ENCODE measurements at places on chromosomes 4 and X.

- no peak for DNase-seq
These were observed 117.9 kb downstream of the SH3RF1 start for GRCh38 chr4:169152899-169153298.

GRCh38 chrX:30577362-30577991 is at the start of gene TASL:
TSS of gene TASL (minus strand) at chrX:30577766. CDS start at chrX:30560355, 17,411 bp downstream.
- DNase-seq: no peak

GRCh38 chr4:183840311-183840710 is 64.8 kb upstream of the STOX2 start:
- peak; percentile 56 for DNase-seq

GRCh38 chr4:185598846-185599552 is 63.7 kb upstream of the PDLIM3 start:
- DNase-seq: no peak

DNA sequence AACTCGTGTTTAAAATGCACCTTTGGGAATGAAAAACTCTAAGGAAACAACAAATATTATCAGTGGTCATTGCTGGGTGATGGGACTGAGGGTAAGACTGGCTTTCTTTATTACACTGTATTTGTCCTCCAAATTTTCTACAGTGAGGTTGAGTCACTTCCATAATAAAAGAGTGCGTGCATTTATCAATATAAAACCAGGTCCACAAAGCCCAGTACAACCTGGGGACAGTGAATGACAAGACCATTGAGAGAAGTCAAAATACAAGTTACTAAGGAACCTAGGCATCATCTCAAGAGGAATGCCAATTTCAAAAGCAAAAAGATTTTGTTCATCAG is 76.4 kb downstream of the MAGED4 start:
- DNase-seq: no peak

DNA sequence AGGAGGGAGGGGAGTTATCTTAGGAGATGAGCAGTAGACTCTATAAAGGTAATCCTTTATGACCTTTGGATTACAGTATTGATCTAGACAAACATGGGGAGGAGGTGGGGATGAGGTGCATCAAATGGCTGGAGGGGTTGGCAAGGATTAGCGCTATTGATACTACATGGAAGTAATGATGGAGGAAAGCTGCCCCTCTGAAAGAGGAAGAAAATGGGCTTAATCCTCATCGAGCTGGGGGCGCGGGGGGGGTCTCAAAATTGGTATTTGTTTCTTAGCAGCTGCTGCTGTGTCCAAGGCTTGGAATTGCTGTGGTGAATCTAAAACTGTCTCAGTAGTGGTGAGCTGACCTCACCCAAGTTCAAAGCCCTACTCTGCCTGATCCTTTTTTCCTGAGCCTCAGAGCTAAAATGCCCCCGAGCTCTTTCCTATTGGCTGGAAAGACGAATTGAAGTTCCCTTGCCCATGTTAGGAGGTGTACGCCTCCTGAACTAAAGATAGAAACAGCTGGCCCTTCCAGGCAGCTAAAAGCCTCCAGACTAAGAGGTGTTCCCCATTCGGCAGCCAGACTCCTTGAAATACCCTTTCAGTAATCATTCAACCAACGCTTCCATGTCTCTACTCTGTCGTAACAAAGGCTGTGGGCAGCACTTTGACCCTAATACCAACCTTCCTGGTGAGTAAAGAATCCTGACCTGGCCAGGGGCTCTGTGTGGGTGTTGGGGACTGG is at the start of gene ITGB1BP2:
Gene ITGB1BP2 (plus strand): TSS at position 556 of the 730 bp plus-strand sequence. CDS start 57 bp downstream, at position 613.
- DNase-seq: no peak

DNA sequence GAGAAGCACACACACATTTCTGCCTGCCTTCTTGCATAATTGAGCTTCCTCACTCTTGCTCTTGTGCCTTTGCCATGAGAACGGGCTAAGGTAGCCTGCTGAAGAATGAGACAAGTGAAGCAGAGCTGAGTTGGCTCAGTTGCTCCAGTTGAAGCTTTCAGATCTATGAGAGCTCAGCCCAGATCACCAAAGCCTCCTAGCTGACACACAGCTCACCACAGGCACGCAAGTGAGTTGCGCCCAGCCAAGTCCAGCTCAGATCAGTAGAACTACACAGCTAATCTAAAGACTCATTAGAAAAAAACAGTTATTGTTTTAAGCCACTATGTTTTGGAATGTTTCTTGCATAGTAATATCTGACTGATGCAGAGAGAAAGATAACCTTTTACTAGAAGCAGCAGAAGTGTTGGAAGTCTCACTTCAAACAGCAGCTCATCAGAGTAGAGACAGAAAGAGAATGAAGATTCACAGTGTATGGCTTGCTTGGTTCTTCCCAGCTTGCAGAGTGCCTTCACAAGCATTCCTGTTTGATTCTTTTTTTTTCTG is 362.4 kb downstream of the MID1IP1 start:
- no peak for DNase-seq

DNA sequence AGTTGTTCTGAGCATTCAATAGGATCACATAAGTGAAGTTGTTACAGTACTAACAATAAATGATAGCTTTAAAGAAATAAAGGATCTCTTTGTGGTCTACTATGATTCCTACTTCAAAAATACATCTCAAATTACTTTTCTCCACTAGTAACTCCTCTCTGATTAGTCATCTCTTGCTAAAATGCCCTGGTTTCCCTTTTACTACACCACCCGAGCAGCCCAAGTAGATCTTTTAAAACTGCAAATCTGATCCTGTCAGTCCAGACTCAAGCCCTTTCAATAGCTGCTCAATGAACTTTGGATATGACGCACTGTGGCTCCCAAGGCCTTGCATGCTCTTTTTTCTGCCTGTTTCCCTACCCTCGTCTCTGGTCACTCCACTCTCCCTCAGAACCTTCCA is 97.5 kb downstream of the MAOA start:
- no peak for DNase-seq

DNA sequence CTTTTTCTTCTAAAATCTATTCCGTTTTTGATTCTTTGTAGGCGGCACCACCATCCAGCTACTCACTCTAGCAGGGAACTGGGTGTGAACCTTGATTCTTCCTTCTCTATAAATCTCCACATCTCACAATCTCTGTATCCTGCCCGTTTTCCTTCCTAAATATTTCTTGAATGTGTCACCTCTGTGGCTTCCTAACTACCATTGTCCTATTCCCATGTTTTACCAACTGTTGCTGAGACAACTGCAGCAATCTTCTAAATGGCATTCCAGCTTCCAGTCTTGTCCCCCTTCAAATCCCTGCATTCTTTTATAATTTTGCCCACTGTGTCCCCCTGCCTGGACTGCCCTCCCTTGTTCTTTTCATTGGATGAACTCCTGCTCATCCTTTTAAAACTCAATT is 641.3 kb downstream of the RPA4 start:
- no peak for DNase-seq

DNA sequence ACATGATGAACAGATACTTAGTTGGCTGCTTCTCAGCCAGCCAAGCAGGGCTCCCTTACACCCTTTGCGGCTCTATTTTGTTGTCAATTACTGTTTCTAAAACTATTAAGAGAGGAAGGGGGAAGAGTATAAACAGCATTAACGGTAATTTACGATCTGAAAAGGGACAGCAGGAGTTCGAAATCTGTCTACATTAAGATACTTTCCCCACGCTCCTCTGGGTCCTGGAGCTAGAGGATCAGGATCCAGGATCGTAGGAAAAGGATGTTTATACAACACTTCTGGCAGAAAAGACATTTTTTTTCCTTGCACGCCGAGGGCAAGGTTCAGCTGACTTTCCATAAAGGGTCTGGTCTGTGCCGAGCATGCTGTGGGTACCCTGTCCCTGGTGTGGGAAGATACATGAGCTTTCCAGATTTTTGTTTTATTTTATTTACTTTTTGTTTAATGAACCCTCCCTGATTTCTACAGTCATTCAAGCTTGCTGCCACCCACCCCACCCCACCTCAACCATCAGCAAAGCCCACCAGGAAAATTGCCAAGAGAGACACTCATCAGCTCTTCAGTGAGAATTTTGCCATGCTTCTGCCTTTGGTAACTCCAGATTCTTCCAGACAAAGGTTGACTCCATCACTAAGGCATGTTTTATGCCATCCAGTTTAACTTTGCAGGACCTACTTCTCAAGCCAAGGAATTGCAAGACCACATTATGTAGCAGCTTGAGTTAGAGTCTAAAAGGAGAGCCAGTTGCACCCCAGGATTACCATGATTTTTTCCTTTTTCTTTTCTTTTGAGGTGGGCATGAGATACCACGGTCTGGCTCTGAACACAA is 188.1 kb downstream of the QDPR start:
- DNase-seq: no peak

DNA sequence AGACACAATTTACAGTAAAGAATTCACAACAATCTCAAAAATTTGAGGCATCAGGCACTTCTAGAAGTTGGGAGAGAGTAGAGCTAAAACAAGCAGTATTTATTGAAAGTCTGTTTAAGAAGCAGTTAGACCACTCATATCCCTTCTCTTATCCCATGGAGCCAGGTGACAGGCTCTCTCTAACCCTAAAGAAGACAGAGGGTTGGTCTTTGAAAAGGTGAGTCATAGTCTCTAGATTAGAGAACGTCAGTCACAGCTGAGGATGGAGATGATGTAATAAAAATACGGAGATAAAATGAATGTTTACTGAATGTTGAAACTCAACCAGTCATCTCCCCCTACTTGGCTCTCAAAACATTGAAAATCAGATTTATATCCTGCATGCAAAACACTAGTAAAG is 223.8 kb downstream of the CHIC2 start:
- no peak for DNase-seq

GRCh38 chr4:148649652-148650331 is 207.6 kb upstream of the NR3C2 start:
- DNase-seq: no peak

GRCh38 chr4:2292646-2293108 is 30.8 kb upstream of the MXD4 start:
- no peak for DNase-seq

GRCh38 chrX:69027181-69028005 is 137.9 kb downstream of the PJA1 start:
- no peak for DNase-seq

- DNase-seq: no peak
These were observed 175.0 kb upstream of the EPHA5 start for GRCh38 chr4:65845199-65845773.

DNA sequence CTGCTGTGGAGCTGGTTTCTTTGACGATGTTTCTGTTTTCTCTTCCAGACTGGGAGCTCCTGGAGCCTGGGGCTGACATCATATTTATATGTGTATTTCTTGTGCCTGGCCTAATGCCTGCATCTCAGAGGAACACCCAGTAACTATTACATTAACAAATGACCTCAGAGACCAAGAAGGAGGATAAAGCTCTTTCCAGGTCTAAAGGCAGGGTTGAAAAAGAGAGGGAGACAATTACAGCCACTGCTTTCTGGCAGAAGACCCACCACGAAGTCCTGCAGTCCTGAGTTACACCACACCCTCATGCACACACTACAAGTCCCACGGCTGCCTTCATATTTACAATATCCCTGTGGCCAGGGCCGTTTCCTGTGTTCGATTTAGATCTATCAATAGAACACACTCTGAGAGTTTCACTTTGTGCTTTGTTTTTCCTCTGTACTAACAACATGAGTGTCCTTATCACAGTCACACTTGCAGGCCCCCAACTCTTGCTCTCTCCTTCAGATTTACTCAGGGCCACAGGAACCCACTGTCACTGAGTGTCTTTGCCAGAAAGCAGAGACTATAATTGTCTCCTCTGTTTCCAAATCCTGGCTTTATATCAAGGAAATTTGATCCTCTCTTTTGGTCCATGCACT is 535.5 kb downstream of the MID1IP1 start:
- DNase-seq: no peak

DNA sequence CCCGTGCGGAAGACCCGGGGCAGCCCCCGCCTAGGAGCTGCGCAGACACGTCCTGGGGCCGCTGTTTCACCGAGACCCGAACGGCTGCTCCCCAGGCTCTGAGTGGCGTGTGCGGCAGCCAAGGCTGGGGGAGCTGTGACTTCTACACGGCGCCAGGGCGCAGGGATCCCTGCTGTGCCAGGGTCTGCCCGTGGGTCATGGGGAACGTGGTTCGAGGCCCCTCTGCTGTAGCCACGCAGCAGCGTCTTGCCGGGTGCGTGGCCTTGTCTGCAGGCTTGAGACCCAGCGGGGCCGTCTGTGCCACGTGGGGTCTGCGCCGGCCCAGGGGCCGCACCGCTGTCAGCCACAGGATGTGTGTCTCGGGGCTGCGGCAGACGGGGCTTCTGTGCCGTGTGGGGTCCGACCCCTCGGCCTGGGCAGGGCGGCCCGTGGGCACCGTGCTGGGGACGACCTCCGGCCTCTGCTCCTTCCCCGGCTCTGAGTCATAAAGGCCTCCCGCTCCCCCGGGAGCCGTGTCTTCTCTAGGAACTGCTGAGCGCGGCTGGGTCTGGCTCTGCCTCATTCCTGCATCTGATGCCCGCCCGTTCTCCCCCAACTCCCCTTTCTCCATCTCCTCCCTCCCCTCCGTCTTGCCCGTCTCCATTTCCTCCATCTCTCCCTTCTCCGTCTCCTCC is 12.7 kb upstream of the GTPBP6 start:
- no peak for DNase-seq

- DNase-seq: no peak
These were observed 4.5 kb upstream of the SH3TC1 start for GRCh38 chr4:8194306-8195242.

GRCh38 chrX:1394731-1395501 is 3.0 kb upstream of the SLC25A6 start:
- DNase-seq: no peak

DNA sequence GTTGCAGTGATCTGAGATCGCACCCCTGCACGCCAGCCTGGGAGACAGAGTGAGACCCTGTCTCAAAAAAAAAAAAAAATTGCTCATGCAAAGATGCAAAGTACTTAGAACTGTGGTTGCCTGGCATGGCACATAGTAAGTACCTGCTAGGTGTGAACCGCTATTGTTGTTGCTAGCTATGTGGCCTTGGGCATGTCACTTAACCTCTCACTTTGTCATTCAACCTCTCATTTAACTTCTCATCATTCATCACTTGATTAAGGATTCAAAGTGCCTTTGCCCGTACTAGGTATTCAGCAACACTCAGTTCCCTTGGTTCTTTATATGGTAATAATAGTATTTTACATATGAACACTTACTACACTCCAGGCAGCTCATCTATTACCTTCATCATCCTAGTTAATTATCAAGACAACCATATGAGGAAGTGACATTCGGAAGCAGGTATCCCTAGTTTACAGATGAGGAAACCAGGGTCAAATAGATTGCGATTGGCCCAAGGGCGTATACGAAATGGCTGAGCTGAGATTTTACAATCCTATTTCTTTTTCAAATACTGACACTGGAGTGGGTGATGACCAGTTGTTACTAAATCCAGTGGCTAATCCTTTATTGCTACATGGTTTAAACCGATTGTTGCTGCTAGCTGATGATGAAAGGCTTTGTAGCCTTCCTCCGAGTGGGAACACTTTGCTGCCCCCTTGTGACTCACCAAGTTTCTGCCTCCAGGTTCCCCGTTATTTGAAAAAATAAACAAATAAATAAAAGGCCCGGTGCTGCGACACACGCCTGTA is 28.8 kb upstream of the SOWAHD start:
- DNase-seq: peak; percentile 68

GRCh38 chr4:2867758-2868491 is 24.3 kb downstream of the ADD1 start:
- DNase-seq: no peak
